ENCODE measurements at places on chromosomes 5 and 9.

- DNase-seq: no peak
Measured at GRCh38 chr9:3957306-3957705, 342.6 kb downstream of the GLIS3 start.

GRCh38 chr5:154858972-154859871 lies 795 bp downstream of the CNOT8 start:
- DNase-seq: no peak

- DNase-seq: no peak
Measured at GRCh38 chr5:84379749-84380148, 4.9 kb downstream of the EDIL3 start.

GRCh38 chr5:15823398-15823797 lies 323.4 kb downstream of the FBXL7 start:
- DNase-seq: no peak

DNA sequence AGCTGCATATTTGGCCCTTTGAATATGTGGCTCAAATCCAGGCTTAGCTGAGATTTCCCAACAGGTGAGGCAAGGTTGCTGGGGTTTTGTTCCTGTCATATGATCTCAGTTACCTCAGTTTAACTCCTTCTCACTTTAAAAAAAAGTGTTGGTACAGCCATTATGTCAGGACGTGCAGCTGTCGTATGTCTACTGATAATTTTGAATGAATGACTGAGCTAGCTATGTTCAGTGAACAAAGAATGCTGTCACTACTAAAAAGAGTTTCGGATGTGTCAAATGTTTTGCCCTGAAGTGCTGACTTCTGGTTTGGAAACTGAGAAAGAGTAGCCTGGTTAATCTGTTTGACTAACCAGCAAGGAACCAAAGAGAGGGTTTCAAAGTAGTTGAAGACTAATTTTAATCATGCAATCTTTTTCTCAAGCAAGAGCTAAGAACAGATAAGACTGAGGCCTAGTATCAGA lies 106.3 kb upstream of the NR3C1 start:
- no peak for DNase-seq

DNA sequence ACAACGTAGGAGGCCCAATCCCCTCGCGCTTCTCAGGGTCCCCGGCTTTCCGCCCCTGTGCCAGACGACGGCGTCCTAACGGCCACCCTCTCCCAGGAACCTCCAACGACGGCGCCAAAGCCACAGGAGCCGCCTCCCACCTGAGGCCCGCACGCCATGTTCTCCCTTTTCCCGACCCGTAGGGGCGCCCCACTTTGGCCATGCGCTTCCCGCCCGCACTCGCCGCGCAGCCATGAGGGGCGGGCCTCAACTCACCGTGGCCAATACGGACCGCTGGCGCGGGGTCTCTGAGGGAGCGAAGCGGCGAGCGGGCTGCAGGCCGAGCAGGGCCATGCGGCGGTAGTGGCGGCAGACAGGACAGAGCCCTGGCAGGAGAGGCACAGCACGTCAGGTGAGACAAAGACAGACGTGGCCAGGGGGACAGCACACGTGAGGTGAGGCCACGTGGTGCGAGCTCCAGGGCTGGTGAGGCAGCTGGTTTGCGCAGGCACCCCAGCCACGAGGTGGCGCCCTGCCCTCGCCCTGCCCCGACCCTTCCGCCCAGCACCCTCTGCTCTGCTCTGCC lies 1005.5 kb upstream of the PTPRD start:
- no peak for DNase-seq

- peak; percentile 9 for DNase-seq
Measured at GRCh38 chr5:76331126-76331525, 72.0 kb upstream of the IQGAP2 start.

- DNase-seq: no peak
Measured at GRCh38 chr5:38569180-38569579, 12.7 kb upstream of the LIFR start.

- DNase-seq: peak; percentile 97
Measured at GRCh38 chr9:137205126-137206069, at the start of the genes NDOR1 and TMEM203. Gene NDOR1 (plus strand): TSS chr9:137205700. CDS start chr9:137205778, 78 bp downstream. Gene TMEM203 (minus strand): TSS chr9:137205648. CDS start chr9:137205414, 234 bp downstream.

DNA sequence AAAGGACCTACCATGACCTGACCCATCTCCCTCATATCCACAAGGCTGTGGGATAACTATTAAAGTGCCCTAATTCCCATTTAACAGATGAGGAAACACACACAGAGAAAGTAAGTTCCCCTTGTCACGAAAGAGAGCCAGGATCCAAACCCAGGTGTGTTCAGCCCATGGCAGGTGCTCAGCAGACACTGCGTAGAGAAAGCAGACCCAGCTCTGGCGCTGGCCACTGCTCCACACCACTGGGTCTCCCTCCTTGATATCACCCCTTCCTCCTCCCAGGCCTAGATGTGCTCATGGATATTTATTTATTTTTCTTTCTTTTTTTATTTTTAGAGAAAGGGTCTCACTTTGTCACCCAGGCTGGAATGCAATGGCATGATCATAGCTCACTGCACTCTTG lies 24.0 kb upstream of the CORO2A start:
- no peak for DNase-seq

- no peak for DNase-seq
Measured at GRCh38 chr5:125720348-125720685, 702.9 kb upstream of the GRAMD2B start.

- DNase-seq: no peak
Measured at GRCh38 chr9:136284951-136285350, 18.9 kb downstream of the CCDC187 start.

DNA sequence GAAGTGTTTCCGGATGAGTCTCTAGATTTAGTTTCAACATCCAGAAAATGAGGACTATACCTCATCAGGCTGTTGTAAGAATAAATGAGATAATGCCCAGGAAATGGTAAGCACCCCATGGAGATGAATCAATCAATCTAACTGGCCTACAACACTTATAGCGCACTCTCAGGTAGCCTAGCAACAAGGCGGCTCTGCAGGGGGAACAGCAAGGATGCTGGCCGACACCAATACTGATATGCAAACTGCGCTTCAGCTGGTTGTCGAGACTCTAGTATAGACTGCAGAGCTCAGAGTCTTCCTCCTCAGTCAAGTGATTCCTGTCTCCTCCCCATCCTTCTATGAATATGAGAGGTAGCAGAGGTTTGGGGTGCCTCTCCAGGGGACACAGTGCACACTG lies 218.8 kb upstream of the WWC1 start:
- no peak for DNase-seq

- DNase-seq: no peak
Measured at GRCh38 chr5:39013938-39014337, 60.3 kb downstream of the RICTOR start.

DNA sequence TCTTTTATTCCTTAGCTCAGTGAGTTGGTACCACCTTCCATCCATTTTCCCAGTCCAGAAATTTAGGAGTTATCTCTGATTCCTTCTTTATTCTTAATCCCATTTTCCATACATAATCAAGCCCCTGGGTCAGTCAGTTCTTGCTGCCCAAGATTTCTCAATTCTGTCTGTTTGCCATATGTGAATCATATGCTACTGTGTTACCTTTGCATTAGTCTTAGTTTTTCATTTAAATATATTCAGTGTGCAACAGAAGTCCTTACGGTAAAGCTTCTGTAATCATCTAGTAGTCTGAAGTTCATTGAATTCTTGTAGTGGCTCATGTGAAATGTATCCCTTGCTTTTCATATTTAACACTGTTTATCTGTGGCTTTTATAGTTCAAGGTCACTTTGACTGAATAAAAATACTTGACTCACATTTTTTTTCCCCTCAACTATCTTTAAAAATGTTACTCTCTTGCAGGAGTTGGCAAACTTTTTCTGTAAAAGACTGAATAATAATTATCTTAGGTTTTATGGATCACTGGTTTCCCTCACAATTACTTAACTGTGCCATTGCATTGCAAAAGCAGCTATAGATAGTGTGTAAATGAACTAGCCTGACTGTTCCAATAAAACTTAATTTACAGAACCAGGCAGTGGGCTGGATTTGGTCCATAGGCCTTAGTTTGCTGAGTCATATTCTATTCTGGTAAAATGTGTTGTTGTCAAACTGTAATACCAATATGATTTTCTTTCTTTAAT lies 6.9 kb downstream of the KIAA1958 start:
- no peak for DNase-seq

DNA sequence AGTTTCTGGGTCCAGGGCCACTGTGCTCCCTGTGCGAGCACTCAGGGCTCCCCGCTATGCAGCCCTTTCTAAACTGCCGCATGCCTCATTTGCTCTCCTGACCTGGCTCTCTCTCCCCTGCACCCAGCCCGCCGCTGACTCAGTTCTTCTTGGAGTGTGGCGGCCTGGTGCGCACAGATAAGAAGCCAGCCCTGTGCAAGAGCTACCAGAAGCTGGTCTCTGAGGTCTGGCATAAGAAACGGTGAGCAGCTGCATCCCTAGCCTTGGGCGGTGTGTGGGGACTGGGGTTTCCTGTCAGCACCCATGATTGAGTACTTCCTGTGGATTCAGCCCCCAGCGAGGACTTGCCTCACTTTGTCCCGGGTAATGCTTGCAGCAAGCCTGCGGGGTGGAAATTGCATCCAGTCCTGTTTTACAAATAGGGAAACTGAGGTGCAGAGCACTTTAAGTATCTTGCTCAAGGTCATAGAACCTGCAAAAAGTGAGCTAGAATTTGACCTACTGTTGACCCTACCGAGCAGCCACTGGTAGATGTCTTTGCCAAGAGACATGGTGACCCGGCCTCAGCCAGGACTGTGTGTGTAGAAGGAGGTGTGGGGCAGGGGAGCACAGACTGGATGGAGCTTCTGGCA lies 27.9 kb downstream of the USP20 start:
- peak; percentile 79 for DNase-seq

GRCh38 chr5:34598177-34598794 lies 57.8 kb upstream of the RAI14 start:
- DNase-seq: no peak

DNA sequence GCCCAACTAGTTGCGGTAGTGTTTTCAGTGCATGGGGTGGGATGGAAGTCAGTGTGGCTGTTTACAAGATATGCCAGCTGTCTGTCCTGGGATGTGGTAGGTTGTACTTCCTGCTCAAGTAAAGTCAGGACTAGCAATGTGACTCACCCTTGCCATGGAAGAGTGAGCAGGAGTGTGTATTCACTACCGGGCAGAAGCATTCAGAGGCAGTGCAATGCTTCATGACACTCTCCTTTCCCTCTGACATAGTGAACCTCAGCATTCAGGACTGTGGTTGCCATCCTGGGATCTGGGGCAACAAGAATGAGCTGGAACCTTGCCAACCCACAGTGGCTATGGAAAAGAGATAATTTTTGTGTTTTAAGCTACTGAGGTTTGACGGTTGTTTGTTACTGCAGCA lies 68.9 kb downstream of the BOD1 start:
- no peak for DNase-seq

- DNase-seq: no peak
Measured at GRCh38 chr9:121160025-121160424, 41.6 kb downstream of the RAB14 start.

DNA sequence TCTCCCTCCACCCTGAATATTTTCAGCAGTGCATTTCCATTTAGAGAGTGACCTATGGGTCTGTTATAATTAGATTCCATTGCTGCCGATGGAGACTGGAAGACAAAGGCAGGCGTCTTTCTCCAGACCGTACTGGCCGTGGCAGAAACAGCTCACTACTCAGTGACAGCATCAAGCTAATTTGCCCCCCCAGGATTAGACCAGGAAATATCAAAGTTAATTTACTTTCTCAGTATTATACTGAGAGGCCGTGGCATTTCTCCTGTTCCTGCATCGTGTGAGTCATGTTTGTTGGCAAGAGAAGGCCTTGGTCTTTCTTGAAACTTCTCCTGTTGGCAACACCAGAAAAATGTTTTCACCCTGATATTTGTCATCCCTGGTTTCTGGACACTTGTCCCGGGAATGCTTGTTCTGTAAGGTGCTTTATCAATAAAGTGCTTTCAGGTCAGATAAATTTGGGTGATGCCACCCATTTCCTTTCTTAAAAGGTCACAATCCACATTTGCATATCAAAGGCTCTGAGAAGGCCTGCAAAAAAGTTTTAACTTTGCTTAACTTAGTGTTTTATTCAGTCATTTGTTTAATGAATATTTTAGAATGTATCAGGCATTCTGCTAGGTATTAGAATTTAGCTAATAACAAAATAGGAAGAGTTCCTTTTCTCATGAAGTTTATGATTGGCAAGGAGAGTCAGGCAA lies 28.4 kb downstream of the SV2C start:
- DNase-seq: no peak

GRCh38 chr9:133115604-133116345 lies 5.3 kb downstream of the RALGDS start:
- DNase-seq: peak; percentile 85

GRCh38 chr5:119991625-119992024 lies 362.3 kb downstream of the FAM170A start:
- DNase-seq: no peak

GRCh38 chr9:124384846-124385245 lies 30.4 kb downstream of the PSMB7 start:
- no peak for DNase-seq

- DNase-seq: no peak
Measured at GRCh38 chr5:33470544-33470943, 29.8 kb downstream of the TARS1 start.

DNA sequence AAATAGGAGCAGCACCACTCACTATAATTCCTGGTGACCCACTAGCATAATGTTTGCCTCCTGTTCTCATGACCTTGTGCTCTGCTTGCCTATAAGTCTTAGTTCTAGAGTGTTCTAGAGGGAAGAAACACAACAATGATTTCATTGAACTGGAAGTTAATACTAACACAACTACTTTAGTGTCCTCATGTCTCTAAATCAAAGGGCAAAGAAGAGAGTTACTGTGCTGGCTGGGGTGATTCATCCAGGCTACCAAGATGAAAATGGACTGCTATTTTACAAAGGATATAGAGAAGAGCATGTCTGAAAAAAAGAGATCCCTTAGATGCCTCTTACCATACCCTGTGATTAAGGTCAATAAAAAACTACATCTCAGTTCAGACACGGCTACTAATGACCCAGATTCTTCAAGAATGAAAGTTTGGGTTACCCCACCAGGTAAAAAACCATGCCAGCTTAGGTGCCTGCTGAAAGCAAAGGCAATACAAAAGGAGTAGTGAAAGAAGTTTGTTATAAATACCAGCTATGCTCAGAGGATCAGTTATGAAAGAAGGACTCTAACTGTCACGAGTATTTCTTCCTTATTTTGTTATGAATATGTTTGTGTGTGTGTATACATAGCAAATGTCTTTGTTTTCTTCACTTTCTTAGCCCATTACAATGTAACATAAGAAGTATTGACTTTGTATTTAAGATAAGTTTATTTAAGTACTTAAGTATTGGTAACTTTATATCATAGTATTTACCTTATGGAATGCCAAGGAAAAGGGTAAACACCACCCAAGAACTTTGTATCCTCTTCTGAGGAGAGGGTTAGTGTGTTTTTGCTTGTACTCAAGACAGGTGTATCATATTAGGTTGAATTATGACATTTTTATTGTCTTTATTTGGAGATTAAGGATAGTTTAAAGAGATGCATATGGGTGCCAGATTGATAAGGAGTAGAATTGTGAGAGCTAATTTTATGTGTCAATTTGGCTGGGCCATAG lies 314.1 kb upstream of the PTGER4 start:
- DNase-seq: no peak

DNA sequence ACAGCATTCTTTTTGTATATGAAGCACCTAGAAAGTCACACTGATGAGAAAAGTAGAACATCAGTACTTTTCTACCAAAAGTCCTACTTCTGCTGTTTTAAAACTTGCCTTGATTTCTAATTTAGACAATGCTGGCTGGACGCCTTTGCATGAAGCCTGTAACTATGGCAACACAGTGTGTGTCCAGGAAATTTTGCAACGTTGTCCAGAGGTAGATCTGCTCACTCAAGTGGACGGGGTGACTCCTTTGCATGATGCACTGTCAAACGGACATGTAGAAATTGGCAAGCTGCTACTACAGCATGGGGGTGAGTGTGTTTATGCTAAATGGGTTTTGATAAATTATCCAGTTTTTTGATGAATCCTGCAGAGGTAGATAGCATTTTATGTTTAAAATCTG lies 73.5 kb downstream of the SLF1 start:
- no peak for DNase-seq
